ENCODE measurements at places on chromosomes 16 and 17.
A peak's percentile ranks its signal among the peaks of the same experiment; 100 is the strongest.

- no peak for DNase-seq
Observed at GRCh38 chr16:86854058-86854621, 275.8 kb downstream of the FOXL1 start.

GRCh38 chr17:80295146-80295545 is 34.5 kb downstream of the RNF213 start:
- no peak for DNase-seq

- DNase-seq: no peak
Observed at GRCh38 chr16:21704733-21705132, 41.0 kb downstream of the OTOA start.

GRCh38 chr17:47230864-47231263 is 21.7 kb downstream of the MYL4 start:
- no peak for DNase-seq

GRCh38 chr17:57004944-57005579 is 27.1 kb downstream of the SCPEP1 start:
- no peak for DNase-seq

GRCh38 chr16:8262299-8262698 is 328.0 kb downstream of the TMEM114 start:
- no peak for DNase-seq

DNA sequence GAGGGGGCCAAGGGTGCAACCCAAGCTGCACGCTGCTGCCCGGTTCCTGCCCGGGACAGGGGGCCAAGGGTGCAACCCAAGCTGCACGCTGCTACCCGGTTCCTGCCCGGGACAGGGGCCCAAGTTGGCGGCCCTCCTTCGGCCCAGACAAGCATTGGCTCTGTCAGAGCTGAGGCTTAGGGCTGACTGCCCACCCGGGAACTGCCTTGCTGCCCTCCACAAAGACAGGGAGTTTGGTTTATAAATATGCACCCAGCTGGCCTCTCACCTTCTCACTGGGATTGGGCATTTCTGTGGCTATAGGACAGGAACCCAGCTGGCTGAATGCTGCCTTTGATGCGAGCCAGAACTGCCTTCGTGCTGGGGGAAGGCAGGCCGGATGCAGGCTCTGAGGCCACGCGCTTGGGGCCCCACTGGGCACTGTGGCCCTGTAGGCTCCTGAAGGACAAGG is 105.7 kb downstream of the IRX5 start:
- no peak for DNase-seq

GRCh38 chr17:16919663-16920627 is 52.0 kb downstream of the TNFRSF13B start:
- DNase-seq: no peak

DNA sequence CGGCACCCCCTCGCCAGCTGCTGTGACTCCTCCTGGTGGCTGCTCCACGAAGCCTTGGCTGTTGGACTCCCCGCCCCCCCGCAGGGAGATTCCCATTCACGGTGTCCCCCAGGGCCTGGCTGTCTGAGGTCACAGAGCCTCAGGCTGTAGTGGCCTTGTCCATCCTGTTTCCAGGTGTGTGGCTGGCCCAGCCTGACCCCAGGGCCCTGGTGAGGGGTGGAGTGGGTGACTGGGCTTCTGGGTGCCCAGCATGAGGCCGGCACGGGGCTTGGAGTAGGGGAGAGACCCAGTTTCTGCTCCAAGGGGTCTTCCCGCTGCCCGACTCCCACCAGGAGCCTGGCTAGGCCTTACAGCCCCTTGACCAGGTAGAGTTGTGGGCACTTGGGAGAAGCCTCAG is 10.4 kb downstream of the PRSS27 start:
- DNase-seq: no peak

DNA sequence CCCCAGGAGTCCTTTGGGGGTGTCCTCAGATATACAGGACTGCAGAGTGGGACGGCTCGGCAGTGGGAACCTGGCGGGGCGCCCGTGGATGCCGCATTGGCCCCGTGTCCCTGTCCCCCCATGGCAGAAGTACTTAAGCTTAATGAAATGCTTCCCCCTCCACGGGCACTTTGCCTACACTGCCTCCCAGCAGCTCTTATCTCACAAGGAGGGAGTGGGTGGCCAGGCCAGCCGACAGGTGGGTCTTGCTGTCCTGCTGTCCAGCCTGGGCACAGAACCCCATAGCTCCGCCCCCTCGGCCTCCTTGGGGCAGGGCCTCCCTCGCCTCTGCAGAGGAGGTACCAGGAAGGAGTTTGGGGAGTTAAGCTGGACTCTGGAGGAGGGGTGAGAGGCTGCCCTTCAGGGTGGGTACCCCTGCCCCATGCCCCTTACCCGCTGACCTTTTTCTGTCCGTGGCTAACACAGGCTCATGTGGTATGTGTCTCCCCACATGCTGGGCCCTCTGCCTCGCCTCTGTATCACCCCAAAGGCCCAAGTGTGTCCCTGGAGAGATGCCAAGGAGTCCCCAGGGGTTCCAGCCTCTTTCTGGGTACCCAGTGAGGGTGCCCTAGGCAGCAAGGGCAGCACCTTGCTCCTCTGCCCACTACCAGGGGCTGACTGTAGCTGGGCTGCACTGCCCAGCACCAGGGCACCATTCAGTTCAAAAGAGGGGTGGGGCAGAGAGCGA is 8.7 kb downstream of the THRA start:
- DNase-seq: no peak

GRCh38 chr16:3022684-3023414 is 893 bp downstream of the HCFC1R1 start:
- DNase-seq: no peak

DNA sequence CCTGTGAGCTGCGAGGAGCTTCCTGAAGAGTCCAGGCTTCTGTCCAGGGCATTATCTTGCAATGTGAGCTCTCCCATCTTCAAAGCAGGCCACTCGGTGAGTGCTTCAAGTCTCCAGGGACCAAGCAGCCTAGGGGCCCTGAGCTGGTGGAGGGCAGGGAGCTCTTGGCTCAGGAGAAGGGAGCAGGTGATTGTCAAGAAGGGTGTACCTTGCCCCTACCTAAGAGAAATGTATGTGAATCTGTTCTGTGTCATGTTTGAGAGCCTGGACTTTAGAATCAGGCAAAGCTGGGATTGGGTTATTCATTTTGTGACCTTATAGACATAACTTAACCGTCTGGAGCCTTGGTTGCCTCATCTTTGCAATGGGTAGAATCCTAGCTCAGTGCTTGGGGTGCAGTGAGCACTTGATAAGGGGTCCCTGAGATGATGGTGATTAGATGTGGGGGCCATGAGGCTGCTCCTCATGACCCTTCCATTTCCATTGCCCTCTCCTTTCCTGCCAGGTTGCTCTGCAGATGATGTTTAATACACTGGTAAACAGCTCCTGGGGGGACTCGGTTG is 15.9 kb downstream of the ZNF768 start:
- DNase-seq: no peak

GRCh38 chr16:50309527-50310307 is 43.4 kb downstream of the ADCY7 start:
- DNase-seq: no peak

GRCh38 chr17:73309727-73310596 is 1.8 kb downstream of the CDC42EP4 start:
- DNase-seq: no peak

DNA sequence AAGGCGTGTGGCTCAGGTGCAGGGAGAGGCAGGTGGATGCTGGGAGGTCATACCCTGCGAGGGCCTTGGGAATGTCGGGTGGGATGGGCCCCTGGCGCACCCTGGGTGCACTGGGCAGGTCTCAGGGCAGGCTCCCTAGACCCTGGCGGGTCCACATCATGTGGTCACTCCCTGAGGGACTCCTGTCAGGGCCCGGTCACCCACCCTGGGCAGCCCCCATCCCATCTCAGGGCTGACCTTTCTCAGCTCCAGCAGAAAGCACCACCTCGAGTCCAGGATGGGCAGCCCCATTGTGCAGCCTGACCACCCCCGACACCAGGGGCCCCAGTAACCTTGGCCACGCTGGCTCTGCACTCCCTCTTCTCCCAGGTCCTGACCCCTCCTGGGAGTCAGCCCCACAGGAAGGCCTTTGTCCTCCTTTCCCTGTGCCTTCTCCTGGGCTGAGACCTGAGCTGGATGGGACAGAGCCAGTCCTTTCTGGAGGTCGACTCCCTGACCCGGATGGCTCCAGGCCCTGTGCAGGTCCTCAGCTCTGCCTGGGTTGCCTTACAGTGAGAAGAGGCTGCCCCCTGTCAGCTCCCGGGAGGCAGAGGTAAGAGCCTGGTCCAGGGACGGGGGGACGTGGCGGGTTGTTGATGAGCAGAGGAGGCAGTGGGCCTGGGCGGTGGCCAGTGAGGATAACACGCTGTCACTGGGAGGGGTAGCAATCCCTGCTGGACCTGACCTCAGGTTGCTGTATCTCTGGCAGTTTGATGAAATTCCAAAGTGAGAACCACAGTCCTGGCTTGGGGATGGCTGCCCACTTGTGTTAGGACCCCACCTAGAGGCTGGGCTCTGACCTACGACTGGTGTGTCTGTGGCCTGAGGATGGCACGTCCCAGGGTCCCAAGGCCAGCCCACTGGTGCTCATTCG is 77.9 kb downstream of the GOSR1 start:
- no peak for DNase-seq

DNA sequence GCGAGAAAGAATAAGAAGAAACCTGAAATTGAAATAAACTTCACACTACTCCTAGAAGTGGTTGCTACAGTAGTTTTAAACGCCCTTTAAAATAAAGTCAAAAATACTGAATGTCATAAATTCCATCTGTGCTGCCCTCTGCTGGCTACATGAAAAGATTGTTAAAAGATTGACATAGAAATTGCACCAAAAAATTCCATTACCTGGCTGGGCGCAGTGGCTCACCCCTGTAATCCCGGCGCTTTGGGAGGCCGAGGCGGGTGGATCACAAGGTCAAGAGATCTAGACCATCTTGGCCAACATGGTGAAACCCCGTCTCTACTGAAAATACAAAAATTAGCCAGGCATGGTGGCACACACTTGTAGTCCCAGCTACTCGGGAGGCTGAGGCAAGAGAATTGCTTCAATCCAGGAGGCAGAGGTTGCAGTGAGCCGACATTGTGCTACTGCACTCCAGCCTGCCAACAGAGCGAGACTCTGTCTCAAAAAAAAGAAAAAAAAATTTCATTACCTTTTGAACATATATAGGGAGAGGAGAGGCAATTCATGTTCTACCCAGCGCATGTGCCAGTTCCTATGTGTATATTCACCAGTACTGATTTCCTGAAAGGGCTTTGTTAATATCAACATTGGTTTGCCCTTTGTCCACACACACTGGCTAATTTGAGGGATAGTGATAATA is 36.5 kb downstream of the CYTH1 start:
- DNase-seq: peak; percentile 54

GRCh38 chr16:71600822-71601221 is 23.9 kb upstream of the TAT start:
- no peak for DNase-seq

DNA sequence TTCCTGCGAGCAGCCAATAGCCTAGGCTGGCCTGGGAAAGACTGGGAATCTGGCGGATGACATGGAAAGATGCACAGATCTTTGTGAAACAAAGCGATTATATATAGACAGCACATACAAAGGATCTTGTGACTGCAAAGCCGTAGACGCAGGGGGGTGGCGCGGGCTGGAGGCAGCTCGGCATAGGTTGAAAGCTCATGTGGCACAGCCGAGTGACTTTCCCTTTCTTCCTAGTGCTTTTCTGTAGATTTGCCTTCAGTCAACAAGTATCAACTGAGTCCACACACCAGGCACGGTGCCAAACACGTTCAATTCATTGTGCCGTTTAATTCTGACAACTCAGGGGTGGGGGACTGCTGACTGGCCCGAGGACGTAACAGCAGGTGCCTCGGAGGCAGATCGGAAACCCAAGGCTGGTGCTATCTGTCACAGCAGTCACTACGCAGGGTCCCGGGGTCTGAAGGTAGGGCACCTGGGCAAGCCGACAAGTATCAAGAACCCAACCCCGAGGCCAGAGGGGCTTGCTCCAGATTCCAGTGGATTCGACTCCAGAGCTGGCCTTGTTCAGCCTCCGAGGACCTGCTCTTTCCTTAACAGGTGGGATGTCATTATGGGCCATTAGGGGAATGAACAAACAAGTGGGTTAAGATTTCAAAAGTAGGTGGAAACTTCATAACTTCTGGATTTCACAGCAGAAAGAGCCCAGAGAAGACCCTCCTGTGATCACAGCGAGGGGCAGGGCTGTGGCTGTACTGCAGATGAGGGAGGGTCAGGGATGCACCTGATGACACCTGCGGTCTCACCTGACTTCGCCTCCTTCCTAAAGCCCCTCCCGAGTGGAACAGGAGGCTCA is 5.9 kb downstream of the PAM16 start:
- DNase-seq: no peak

DNA sequence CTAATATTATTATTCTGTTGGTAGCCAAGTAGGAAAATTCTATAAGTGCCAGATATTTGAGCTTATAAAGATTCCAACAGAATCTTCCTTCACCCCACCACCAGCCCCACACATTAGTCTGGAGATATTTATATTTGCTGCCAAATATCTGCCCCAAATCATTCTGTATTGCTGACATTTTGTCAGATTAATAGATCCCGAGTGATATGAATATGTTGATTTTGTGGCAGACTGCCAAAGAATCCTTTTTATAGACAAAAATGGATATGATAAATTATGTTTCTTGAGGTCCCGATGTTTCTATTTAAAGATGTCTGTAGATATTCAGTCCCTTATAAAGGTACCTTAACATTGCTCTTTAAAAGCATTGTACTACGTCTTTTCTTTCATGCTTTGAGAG is 162.2 kb upstream of the KCNJ16 start:
- no peak for DNase-seq

DNA sequence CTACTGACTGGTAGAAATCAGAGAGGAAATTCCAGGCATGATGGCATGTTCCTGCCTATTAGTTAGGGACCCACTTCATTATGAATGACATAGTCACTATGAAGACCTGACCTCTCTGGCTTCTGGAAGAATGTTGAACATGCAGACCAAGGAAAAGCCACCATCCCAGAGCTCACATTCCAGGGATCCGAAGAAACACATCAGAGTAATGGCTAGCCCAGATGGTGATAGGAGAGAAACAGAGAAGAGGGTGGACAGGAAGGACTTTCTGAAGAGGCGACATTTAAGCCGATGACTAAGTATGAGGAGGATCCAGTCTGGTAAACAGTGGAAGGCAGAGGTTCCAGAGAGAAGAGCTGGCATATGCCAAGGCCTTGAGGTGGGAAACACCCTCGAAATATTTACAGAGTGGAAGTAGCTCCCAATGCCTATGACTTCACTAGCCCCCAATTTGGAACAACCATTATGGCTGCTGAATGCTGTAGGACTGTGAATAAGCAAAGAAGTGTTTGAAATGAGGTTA is 216.2 kb downstream of the RBFOX1 start:
- no peak for DNase-seq

DNA sequence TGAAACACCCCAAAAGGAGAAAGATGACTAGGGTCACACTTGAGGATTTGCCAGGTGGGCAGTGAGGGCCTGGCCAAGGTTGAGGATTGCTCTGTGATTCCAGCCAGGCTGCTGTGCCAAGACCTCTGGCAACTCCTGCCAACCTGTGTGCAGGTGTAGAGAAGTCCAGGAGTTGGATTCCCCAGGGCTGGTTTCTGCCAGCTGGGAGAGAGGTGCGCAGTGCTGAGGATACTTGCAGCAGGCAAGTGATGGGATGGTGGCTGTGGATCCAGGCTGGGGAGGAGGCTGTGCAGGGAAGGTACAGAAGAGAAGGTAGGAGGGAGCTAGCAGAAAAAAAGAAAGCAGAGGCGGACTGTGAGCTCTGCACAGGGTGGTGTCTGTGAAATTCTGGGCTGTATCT is 6.6 kb downstream of the RIPOR1 start:
- no peak for DNase-seq

- peak; percentile 35 for DNase-seq
Observed at GRCh38 chr17:81518785-81519283, 6.2 kb upstream of the ACTG1 start.

Measured in activated CD8-positive, alpha-beta memory T cell treated with anti-CD3 and anti-CD28 coated beads, Interleukin-2, amount 50 U/mL, for 4 hours (primary cell).